Pancreas (tissue), 10 donors: ENCODE measurements at places on chromosomes 2 and 18.

- H3K4me3 ChIP-seq, result peak within 1 kb of the TSS; percentile 10
- peaks cover 15% of the 10 kb centered on the region for H3K4me1 ChIP-seq
- DNase-seq, result peak; percentile 78
- H3K27me3 ChIP-seq, result no peaks in the 10 kb centered on the region
- peak within 1 kb of the TSS; percentile 64 for H3K27ac ChIP-seq
- H3K36me3 ChIP-seq, result no peaks in the 10 kb centered on the region
Measured at GRCh38 chr2:79025421-79025820, at the start of gene REG3G. TSS of gene REG3G (plus strand) at chr2:79025702. CDS start at chr2:79026094, 392 bp downstream.

DNA sequence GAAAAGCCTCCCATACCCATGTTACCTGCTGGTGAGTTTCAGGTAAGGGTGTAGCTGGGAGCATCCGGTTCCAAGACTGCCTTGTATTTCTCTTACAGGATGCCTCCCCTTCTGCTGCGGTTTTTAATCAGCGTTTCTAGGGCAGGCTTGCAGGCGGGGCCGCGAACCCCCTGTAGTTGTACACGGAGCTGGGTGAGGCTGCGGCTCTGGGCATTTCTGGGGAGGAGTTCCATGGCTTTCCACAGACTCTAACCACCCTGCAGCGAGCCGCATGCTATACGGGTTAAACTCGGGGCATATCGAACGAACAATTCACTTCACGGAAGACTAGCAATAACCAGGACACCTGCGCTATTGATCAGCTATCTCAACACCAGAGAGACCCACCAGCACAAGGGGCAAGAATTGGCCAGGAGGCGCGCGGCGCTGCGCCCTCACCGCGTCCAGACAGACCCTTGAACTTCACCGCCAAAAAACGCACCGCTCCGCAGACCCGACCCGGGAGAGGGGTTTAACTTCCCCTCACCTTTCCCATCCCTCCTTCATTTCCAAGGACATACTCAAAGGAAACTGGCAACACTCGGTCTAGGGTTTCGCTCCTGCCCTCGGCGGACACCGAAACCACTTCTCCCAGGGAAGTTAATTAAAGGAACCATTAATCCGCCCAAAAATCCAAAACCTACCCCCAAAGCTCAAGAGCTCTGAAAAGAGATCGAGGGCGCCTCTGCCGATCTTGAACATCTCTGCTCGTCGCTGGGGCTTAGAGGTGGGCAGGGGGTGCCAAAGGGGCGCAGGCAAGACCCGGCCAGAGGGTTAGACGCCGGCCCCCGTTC is 909 bp downstream of the TGFA start:
- peak overlapping the region; percentile 92 for H3K27ac ChIP-seq
- H3K27me3 ChIP-seq, result no peaks in the 10 kb centered on the region
- peak; percentile 68 for DNase-seq
- no peaks in the 10 kb centered on the region for H3K36me3 ChIP-seq
- peaks cover 23% of the 10 kb centered on the region for H3K4me1 ChIP-seq

GRCh38 chr2:58512878-58513277 is 271.8 kb upstream of the FANCL start:
- H3K4me3 ChIP-seq, result no peak overlapping the region
- H3K27ac ChIP-seq, result no peak overlapping the region
- H3K27me3 ChIP-seq, result no peaks in the 10 kb centered on the region
- no peak for DNase-seq
- no peaks in the 10 kb centered on the region for H3K36me3 ChIP-seq

GRCh38 chr2:108922141-108922915 is 66.7 kb downstream of the EDAR start:
- no peaks in the 10 kb centered on the region for H3K4me1 ChIP-seq
- DNase-seq, result no peak
- H3K27me3 ChIP-seq, result no peaks in the 10 kb centered on the region
- no peak overlapping the region for H3K4me3 ChIP-seq

- H3K27ac ChIP-seq, result no peak overlapping the region
- no peaks in the 10 kb centered on the region for H3K4me1 ChIP-seq
- H3K4me3 ChIP-seq, result no peak overlapping the region
- no peaks in the 10 kb centered on the region for H3K36me3 ChIP-seq
Measured at GRCh38 chr2:105401867-105402266, 3.0 kb upstream of the FHL2 start.

GRCh38 chr2:151291224-151291623 is 1.8 kb upstream of the NMI start:
- no peaks in the 10 kb centered on the region for H3K27me3 ChIP-seq
- no peak overlapping the region for H3K27ac ChIP-seq
- H3K4me3 ChIP-seq, result no peak overlapping the region
- H3K36me3 ChIP-seq, result no peaks in the 10 kb centered on the region

- H3K27me3 ChIP-seq, result no peaks in the 10 kb centered on the region
- no peaks in the 10 kb centered on the region for H3K4me1 ChIP-seq
- H3K27ac ChIP-seq, result no peak overlapping the region
- no peak for DNase-seq
- no peak overlapping the region for H3K4me3 ChIP-seq
- no peaks in the 10 kb centered on the region for H3K36me3 ChIP-seq
Measured at GRCh38 chr18:21064347-21064746, 47.3 kb downstream of the ROCK1 start.

- H3K4me1 ChIP-seq, result no peaks in the 10 kb centered on the region
- H3K4me3 ChIP-seq, result no peak overlapping the region
- H3K36me3 ChIP-seq, result no peaks in the 10 kb centered on the region
- H3K27me3 ChIP-seq, result no peaks in the 10 kb centered on the region
Measured at GRCh38 chr2:200125444-200126284, 170.3 kb downstream of the MAIP1 start.

GRCh38 chr2:176652300-176653182 is 383.3 kb downstream of the MTX2 start:
- H3K4me1 ChIP-seq, result no peaks in the 10 kb centered on the region
- no peaks in the 10 kb centered on the region for H3K36me3 ChIP-seq
- peak; percentile 17 for DNase-seq
- H3K27me3 ChIP-seq, result peaks cover 4% of the 10 kb centered on the region

GRCh38 chr2:78077633-78078032 is 555.5 kb upstream of the LRRTM4 start:
- H3K27me3 ChIP-seq, result no peaks in the 10 kb centered on the region
- no peaks in the 10 kb centered on the region for H3K36me3 ChIP-seq
- no peaks in the 10 kb centered on the region for H3K4me1 ChIP-seq
- no peak overlapping the region for H3K27ac ChIP-seq
- no peak for DNase-seq

DNA sequence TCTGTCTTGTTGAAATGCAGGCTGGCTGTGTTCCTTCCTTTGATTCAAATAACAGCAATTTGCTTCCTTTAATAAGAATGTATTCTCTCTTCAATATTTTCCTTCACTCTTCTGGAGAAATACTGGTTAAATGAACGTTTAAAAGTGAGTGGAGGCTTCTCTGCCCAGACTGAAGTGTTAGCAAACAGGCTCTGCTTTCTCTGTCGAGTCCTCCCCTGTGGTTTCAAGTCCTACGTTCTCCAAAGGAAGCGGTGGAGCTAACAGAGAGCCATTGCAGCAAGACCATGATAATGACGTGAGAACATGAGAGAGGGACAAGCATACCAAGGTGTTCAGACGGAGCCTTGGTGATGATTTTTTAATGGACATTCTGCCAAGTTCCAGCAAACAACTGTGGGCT is 26.2 kb upstream of the PID1 start:
- H3K27me3 ChIP-seq, result no peaks in the 10 kb centered on the region
- DNase-seq, result no peak
- H3K4me1 ChIP-seq, result no peaks in the 10 kb centered on the region

DNA sequence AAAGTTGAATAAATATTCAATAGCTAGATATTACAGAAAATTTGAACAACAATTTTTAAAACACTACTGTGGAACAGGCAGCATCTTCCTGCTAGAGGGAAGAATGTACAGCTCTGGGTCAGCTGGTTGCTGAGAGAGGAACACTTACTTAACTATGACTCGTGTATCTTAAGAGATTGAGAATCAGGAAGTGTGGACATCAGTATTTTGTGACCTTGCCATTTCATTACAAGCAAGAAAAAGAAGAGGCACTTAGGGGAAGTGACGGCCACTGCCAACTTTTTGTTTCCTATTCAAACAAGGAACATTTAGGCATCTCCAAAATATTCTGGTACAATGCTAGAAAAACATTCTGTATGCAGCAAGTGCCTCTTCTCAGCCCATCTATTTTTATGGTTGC is 45.9 kb downstream of the ITPRID2 start:
- no peak overlapping the region for H3K4me3 ChIP-seq
- DNase-seq, result no peak
- no peaks in the 10 kb centered on the region for H3K27me3 ChIP-seq
- no peaks in the 10 kb centered on the region for H3K36me3 ChIP-seq
- H3K27ac ChIP-seq, result no peak overlapping the region

DNA sequence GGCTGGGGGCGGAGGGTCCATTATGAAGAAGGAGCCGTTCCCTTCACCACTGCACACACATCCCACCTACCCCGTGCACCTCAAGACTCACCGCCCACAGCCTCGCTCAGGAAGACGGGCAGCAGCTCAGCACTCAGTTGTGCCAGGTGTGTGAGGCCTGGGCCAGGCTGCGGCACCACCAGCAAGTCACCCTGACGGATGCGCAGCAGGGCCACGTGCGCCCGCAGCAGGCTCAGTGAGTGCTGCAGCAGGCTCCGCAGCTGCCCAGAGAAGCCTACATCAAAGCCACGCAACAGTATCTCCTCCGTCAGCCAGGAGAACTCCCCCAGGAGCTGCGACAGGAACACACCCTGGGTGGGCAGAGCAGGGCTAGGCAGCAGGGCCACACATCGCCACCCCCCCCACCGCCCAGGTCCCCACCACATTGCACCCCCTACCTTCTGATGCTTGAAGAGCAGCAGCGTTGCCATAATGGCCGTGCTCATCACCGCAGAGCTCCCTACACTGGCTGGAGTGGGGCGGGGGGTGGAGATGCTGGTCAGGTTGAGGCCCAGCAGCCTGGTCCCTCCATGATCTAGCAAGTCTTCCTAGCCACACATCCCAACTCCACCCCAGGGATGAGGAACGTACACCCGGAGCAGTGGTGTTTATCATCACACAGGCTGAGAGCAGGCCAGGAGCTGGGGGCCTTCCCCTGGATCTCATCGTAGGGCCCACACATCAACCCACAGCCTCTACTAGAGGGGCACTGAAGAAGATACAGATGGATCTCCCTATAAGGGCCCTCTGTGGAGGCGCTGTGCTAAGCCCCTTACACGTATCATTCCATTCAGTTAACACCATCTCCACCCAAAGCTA is 10.2 kb downstream of the GPAT2 start:
- H3K4me1 ChIP-seq, result no peaks in the 10 kb centered on the region
- no peak overlapping the region for H3K27ac ChIP-seq
- no peaks in the 10 kb centered on the region for H3K27me3 ChIP-seq

DNA sequence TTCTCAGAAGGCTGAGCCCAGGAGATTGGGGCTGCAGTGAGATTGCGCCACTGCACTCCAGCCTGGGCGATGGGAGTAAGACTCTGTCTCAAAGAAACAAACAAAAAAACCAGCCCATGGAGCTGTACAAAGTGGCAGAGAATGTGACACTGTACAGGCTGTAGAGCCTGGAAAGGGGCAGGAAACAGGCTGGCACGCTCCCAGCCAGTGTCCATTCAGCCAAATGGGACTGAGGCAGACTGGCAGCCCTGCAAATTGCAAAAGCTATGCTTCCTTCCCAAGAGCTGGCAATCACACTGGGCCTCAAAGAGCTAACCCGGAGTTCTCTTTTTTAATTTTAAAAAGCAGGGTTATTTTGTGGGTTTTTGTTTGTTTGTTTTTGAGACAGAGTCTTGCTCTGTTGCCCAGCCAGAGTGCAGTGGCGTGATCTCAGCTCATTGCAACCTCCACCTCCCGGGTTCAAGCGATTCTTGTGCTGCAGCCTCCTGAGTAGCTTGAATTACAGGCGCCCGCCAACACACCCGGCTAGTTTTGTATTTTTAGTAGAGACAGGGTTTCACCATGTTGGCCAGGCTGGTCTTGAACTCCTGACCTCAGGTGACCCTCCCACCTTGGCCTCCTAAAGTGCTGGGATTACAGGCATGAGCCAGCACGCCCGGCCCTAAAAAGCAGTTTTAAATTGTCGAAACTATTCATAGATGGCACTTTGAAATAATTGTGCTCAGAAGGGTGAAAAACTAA is 42.8 kb downstream of the SCRN3 start:
- H3K27ac ChIP-seq, result no peak overlapping the region
- no peaks in the 10 kb centered on the region for H3K27me3 ChIP-seq
- H3K4me3 ChIP-seq, result no peak overlapping the region
- peaks cover 20% of the 10 kb centered on the region for H3K36me3 ChIP-seq
- no peak for DNase-seq
- no peaks in the 10 kb centered on the region for H3K4me1 ChIP-seq

GRCh38 chr2:8436585-8436984 is 245.3 kb upstream of the ID2 start:
- H3K4me1 ChIP-seq, result no peaks in the 10 kb centered on the region
- H3K36me3 ChIP-seq, result no peaks in the 10 kb centered on the region
- H3K27me3 ChIP-seq, result no peaks in the 10 kb centered on the region
- H3K4me3 ChIP-seq, result no peak overlapping the region
- DNase-seq, result no peak

GRCh38 chr2:218567797-218568189 is 358 bp downstream of the USP37 start:
- peak overlapping the region; percentile 89 for H3K27ac ChIP-seq
- peak overlapping the region; percentile 82 for H3K4me3 ChIP-seq

- H3K27ac ChIP-seq, result no peak overlapping the region
- no peak overlapping the region for H3K4me3 ChIP-seq
- H3K27me3 ChIP-seq, result no peaks in the 10 kb centered on the region
- no peak for DNase-seq
- H3K4me1 ChIP-seq, result no peaks in the 10 kb centered on the region
- no peaks in the 10 kb centered on the region for H3K36me3 ChIP-seq
Measured at GRCh38 chr2:61631321-61631720, 93.2 kb upstream of the XPO1 start.

GRCh38 chr2:100205174-100205573 is 62.8 kb upstream of the AFF3 start:
- no peaks in the 10 kb centered on the region for H3K36me3 ChIP-seq
- H3K4me1 ChIP-seq, result no peaks in the 10 kb centered on the region
- no peak overlapping the region for H3K4me3 ChIP-seq
- H3K27me3 ChIP-seq, result no peaks in the 10 kb centered on the region
- H3K27ac ChIP-seq, result no peak overlapping the region
- DNase-seq, result no peak

GRCh38 chr2:220451438-220451837 is 824.0 kb downstream of the SLC4A3 start:
- no peaks in the 10 kb centered on the region for H3K4me1 ChIP-seq
- no peak overlapping the region for H3K27ac ChIP-seq
- H3K4me3 ChIP-seq, result no peak overlapping the region
- H3K36me3 ChIP-seq, result no peaks in the 10 kb centered on the region
- DNase-seq, result no peak
- H3K27me3 ChIP-seq, result no peaks in the 10 kb centered on the region

- H3K36me3 ChIP-seq, result no peaks in the 10 kb centered on the region
- no peak overlapping the region for H3K4me3 ChIP-seq
- DNase-seq, result no peak
- no peak overlapping the region for H3K27ac ChIP-seq
Measured at GRCh38 chr2:222470802-222471468, 46.6 kb downstream of the SGPP2 start.

- DNase-seq, result no peak
- no peak overlapping the region for H3K4me3 ChIP-seq
- no peaks in the 10 kb centered on the region for H3K36me3 ChIP-seq
- H3K27ac ChIP-seq, result no peak overlapping the region
- H3K4me1 ChIP-seq, result no peaks in the 10 kb centered on the region
Measured at GRCh38 chr2:79573895-79574674, 61.2 kb downstream of the CTNNA2 start.
